ENCODE measurements at places on chromosomes 7 and 10.

DNA sequence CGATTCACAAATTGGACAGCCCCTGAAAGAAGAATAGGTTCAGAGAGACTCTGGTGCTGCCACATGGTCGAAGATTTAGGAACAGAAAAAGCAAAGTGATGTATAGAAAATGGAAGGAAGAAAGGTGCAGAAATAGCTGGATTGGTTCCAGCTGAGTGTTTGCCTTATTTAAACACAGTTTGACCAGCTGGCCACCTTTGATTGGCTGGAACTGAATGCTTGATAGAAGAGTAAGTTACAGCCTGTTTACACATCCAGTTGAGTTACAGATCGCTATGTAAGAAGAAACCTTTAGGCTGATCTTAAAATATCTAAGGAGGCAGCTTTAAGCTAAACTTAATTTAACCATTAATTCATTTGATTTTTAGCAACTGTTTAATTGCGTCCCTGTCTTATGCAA lies 40.3 kb upstream of the KAT6B start:
- DNase-seq: no peak

DNA sequence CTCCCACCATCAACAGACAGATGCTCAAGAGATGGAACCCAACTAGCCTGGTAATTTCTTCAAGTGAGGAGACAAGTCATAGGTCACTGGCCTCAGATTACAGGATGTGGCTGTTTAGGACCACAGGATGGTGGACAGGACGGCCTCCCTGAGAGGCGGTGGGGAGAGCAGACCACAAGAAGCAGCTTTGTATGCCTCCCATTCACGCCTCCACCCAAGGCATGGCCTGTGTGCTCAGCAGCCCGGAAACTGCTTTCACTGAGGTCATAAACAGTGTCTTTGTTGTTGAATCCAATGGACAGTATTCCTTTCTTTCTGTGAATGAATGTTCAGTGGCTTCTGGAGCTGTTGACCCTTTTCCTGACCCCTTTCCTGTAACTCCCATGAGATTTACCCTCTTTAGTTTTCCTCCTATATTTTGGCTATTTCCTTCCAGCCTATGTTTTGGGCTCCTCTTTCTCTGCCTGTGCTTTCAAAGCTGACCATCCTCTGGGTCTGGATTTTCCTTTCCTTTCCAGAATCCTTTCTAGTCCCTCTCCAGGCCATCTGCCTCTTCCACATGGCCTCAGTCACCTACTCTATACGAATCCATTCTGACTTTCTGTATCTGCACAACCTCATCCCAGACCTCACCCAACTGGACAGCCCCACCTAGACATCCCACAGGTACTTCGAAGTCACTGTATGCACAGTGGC lies 32.4 kb upstream of the INPP5F start:
- DNase-seq: peak; percentile 32

DNA sequence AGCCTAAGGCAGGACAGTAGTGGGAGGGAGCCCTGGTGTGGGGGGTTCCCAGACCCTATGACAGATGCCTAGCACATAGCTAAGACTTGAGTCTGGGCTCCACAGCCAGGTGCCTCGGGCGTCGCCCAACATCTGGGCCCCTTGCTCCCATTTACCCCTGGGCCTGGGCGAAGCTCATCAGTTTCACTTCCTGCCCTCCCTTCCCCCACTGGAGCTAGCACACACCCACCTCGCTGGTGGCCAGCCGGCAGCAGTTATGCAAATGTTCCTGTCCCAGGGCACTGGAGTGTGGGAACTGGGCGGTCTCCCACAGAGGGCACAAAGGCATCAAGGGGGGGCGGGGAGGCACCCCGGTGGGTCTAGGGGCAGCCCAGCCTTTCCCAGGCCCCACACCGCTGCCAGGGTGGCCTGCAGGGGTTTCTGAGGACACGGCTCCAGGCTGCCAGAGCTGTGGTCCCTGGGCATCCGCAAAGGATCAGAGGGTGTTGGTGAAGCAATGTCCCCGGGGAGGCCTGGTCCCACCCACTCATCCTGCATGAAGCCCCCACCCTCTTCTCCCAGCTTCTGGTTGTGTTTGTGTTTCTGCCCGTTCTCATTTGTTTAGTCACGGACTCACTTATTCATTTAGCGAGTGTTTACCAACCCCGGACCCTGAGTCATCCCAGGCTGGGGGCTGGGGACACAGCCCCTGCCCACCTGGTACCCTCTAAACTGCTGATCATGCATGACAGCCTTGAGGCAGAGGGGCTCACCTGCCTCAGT lies 20.4 kb downstream of the SH2B2 start:
- peak; percentile 78 for DNase-seq

GRCh38 chr7:46654546-46655443 lies 733.7 kb upstream of the IGFBP3 start:
- no peak for DNase-seq

DNA sequence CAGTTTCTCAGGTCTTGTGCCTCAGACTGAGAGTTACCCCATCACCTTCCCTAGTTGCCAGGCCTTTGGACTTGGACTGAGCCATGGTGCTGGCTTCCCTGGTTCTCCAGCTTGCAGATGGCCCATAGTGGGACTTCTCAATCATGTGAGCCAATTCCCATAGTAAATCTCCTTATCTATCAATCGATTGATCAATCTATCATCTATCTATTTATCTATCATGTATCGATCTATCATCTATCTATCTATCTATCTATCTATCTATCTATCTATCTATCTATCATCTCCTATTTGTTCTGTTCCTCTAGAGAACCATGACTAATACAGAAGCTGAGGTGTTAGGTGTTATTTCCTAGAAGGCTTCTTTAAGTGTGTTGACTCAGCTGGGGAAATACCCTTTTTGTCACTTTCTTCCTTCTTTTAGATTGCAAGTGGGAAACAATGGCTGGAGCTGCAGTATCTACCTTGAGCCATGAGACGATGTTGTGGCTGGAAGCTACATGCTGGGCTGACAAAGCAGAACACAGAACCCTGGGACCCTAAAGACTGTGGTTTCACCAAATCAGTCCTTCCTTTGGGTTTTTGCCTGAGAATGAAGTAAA lies 234.7 kb upstream of the GLI3 start:
- DNase-seq: no peak

DNA sequence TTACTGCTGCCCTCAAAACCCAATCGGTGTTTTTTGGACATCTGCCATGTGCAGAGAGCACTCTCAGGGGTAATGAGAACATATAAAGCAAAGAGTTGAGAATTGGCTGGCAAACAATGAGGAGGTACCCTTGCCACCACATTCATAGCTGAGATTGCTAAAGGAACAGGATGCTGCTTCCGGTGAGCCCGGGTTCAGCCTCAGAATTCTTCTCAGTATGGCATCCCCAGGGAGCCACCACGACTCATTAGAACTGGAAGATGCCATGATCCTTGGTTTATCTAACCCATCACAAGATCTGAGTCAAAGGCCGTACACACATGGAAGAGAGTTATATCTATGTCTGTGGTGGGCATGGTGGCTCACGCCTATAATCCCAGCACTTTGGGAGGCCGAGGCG lies 174.4 kb downstream of the ARID5B start:
- DNase-seq: no peak

DNA sequence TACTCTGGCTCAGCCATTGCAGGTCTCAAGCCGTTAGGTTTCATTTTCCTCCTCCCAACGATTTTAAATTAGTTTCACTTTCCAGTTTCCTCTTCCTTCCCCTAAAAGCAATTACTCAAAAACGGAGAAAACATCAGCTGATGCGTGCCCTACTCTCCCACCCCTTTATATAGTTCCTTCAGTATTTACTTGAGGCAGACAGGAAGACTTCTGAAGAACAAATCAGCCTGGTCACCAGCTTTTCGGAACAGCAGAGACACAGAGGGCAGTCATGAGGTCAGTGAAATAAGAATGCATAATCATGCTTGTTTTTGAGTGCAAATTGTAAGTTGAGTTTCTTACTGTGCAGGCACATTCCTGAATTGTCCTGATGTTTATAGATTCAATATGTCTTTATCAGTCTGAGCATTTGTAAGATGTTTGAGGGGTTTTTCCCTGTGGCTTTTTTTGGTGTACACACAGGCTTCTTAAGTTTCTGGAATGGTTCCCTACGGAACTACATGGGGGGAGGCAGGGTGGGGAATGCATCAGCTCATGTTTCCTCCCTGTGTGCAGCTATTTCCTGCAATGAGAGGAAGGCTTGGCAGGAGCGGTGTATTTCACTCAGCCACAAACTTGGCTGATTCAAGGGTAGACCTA lies at the start of gene IFIT3:
Gene IFIT3 (plus strand): TSS at position 195 of the 639 bp plus-strand sequence. CDS start 77 bp downstream, at position 272.
- DNase-seq: peak; percentile 20

DNA sequence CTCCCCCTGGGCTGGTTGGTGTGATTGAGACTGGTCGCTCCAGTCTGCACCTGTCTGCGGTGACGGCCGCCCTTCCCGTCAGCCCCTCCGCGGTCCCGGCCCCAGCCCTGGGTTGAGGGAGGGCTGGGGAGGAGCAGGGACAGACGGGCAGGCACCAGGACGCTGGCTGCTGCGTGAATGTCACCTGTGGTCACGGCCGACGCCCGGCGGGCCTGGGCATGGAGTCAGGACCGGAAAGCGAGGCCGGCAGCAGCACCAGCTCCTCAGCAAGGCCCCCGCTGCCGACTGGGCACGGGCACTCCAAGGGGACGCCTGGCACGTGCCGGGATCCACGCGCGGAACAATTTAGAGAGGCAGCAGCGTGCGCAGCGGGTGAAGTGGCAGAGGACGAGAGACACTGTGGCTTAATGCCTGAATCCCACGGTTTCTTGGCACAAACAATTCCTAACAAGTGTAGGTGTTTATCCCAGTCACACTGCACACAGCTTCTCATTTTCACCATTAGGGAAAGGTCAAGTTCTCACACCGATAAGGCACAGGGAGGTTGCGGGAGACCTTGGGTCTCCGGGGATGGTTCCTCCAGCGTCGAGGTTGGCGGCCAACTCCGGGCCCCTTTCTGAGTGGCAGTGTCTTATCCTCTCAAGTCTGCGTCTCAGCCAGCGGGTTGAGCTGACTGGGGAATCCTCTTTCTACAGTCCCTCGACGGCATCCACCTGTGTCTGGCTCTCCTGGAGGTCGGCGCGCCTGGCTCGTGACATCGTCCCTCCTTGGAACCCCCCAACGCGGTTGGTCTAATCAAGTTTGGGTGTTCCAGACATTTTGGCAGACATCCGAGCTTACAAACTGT lies 66.4 kb upstream of the ADGRA1 start:
- DNase-seq: no peak

- peak; percentile 26 for DNase-seq
Observed at GRCh38 chr7:120273476-120273975, 551 bp downstream of the KCND2 start.

- DNase-seq: no peak
Observed at GRCh38 chr10:133187906-133188681, 28.1 kb downstream of the KNDC1 start.
